ENCODE measurements at places on chromosomes 6 and 20.

- no peak for DNase-seq
Measured at GRCh38 chr6:31468311-31468710, 29.6 kb upstream of the MICB start.

DNA sequence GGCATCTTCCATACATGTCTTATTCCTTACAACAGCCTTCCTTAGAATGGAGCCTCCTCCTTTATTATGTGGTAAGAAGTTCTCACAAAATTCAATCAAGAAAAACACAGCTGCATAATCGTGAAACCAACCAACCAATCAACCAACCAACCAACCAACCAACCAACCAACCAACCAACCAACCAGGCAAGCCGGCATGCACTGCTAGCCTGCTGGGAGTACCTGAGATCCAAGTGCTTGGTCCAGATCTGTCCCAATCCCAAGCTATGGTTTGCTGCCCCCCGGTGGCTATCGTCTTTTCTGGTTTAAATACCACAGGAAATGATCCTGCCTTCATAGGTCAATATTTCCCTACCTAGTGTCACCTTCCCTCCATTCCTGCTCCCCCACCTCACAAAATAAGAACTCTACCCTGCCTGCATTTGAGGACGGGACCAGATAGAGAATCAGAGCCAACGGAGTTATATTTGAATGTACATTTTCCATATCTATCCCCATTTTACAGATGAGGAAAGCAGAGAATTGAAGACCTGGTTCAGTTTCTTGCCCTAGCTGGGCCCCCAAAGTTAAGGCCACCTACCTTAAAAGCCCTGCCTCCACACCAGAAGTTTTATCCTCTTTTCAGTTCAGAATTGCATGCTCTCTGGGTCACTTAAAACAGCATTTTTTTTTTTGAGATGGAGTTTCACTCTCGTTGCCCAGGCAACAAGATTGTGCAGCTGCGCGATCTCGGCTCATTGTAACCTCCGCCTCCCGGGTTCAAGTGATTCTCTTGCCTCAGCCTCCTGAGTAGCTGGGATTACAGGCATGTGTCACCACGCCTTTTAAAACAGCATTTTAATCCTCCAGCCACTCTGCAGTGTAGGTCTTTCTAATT is 27.1 kb downstream of the RAB44 start:
- DNase-seq: peak; percentile 71

DNA sequence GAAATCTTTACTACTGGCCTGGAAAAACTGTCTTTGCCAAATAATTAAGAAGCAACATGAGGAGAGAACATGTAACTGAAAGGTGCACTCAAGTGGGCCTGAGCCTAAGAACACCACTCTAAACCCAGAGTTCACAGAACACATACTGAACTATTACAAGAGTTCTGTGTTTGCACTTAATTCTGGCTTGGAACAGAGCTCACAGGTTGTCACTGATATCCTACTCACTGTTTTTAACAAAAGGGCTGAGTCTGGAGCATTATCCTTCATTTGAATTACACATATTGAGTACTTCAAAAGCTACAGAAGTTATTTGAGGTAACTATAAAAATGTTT is 164.7 kb downstream of the OGFRL1 start:
- no peak for DNase-seq

DNA sequence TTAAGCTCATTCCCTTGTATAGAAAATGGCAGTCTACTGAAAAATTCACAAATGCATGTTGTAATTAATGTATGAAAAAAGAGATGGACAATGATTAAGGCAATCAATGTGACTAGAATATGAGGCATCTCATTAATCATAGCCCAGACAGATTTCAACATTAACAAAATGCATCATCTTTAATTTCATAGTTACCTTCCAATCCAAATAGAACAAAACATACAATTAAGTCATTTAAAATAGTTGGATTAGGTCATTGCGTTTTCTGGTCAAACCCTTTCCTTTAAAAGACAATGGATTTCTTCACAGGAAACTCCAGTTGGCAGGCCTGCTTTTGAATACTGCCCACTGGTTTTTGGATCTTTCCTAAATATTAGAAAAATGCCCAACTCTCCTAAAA is 203.9 kb downstream of the HAO1 start:
- DNase-seq: no peak

GRCh38 chr6:67336014-67336413 is 1299.1 kb upstream of the ADGRB3 start:
- no peak for DNase-seq
